ENCODE measurements at places on chromosomes 4 and X.

- no peak for DNase-seq
These were observed 10.9 kb upstream of the MSX1 start for GRCh38 chr4:4848540-4848939.

- no peak for DNase-seq
These were observed 37.9 kb downstream of the NUDT6 start for GRCh38 chr4:122884499-122884898.

DNA sequence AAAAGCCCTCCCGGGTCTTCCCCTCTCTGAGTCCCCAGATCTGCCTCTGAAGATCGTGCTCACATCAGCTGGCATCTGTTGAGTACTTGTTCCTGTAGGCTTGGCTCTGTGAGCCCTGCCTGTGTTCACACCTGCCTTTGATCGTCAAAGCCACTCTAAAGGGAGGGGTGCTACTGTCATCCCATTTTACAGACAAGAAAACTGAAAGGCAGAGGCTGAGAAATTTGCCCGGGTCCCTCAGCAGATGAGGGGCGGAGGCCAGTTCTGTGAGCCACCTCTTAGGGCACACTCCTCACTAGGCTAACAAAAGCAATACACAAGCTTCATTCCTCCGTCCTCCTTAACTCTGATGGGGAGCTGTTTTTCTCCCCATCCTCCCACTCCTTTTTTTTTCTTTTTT, 655 bp downstream of the CYTL1 start:
- no peak for DNase-seq

GRCh38 chr4:174262624-174263444, 20.6 kb downstream of the FBXO8 start:
- no peak for DNase-seq

- DNase-seq: no peak
These were observed 128.2 kb upstream of the INPP4B start for GRCh38 chr4:142974328-142974727.

DNA sequence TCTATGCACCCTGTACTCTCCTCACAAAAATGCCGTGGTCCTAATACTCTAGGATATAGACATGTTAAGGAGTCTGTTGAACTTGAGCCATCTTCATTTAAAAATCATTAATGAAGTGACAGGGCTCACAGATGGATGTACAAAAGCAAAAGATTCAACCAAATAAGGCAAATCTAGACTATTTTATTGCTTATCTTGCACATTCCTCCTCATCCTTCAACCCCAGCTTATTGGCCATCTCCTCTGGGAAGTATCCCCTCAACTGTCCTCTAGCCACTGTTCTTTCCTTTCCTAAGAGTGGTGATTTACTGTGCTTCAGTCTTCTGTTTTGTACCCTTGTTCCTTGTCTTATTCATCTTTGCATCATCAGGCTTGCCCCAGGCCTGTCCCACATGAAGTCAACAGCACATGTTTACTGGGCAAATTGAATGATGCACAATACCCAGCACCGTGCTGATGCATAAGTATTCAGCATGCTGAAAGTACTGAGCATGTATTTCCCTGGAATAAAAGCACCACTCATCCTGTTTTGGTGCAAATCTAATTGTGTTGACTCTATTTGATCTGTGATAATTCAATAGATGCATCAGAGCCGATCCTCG, 287.3 kb upstream of the CLNK start:
- DNase-seq: no peak

DNA sequence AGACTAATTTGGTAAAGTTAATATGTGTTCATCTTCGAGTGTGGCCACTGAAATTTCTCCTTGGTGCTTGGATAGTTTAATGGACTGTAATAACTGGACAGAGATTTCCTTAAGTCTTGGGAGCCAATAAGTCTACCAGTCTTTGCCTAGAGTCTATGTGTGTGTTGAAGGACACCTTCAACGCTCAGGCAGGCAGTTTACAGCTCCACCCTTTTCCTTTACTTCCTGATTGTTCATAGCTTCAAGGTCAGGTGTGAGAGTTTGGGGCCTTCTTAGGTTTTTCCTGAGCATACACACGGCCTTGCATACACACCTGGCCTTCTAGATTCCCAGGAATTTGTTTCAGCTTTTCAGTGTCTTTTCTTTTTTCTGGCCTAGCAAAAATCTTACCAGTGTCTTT, 355.3 kb upstream of the AMOT start:
- no peak for DNase-seq

DNA sequence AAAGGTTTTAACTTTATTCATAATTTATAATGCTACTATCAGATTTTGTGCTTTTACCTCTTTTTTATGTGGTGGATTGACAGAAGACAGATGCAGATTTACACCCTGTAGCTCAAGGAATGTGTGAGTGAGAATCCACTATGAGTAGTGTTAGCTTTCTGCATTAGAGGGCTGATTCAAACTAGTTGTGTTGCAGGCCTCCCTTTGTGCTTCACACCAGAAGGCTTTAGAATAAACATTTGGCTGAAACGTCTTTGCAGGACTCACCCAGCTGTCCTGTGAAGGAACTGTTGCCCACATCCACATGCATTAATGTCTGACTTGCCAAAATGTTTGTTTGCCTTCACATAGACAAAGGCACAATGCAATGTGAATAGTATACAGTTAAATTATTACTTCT, 127.0 kb downstream of the PCDH7 start:
- DNase-seq: no peak

DNA sequence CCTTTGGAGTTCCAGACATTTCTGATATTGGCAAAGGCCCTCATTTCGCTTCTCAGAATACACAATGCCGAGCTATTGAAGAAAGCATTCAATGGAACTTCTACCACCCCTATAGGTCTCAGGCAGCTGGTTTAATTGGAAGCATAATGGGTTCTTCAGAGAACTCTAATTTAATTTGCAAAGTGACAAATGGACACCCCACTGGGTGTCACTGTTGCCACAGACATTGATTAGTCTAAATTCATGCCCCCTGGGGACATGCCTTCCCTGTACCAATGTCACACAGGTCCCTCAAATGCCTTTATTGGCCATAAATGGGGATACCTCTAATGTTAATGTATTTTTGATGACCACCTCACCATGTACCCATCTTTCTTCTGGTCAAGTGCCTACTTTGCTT, 22.9 kb upstream of the TMEM255A start:
- DNase-seq: no peak

- DNase-seq: no peak
These were observed 454.2 kb downstream of the NLGN4X start for GRCh38 chrX:5774446-5774845.

GRCh38 chrX:16187024-16187760, 19.9 kb downstream of the MAGEB17 start:
- DNase-seq: no peak

GRCh38 chr4:159071969-159072765, 30.7 kb upstream of the RAPGEF2 start:
- DNase-seq: no peak

DNA sequence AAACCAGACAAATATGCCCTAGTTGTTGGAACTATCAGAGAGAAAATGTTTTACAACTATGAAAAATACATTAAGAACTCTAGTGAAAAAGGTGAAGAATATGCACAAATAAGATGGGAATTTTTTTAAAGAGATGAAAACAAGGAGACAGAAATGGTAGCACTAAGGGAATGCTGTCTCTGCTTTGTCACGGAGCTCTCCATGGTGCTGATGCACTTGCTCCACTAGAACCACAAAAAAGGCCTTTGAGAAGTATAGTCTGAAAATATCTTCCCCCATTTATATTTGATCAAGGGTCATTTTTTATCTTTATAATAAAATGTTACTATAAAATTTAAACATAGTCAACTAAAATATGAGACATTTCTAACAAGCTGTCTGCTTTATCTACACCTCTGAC, 1655.5 kb upstream of the AGA start:
- DNase-seq: no peak

GRCh38 chr4:138438608-138439007, 196.5 kb upstream of the SLC7A11 start:
- no peak for DNase-seq

GRCh38 chrX:13852001-13852695, 35.3 kb upstream of the GPM6B start:
- DNase-seq: no peak

GRCh38 chr4:89915937-89916336, 21.3 kb downstream of the MMRN1 start:
- no peak for DNase-seq

DNA sequence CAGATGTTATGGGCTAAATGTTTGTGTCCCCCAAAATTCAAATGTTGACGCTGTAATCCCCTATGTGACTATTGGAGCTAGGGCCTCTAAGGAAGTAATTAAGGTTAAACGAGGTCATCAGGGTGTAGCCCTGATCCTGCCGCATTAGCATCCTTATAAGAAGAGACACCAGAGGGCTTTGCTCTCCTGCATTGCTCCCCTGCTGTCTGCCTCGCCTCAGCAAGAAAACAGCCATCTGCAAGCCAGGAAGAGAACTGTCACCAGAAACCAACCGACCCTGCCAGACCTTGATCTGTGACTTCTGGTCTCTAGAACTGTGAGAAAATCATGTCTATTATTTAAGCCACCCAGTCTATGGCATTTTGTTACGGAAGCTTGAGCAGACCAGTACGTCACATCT, 331.9 kb downstream of the DCTD start:
- DNase-seq: no peak

GRCh38 chr4:69122476-69122875, 26.2 kb downstream of the UGT2B7 start:
- no peak for DNase-seq

- no peak for DNase-seq
These were observed 68.7 kb upstream of the WWC2 start for GRCh38 chr4:183030309-183030708.

DNA sequence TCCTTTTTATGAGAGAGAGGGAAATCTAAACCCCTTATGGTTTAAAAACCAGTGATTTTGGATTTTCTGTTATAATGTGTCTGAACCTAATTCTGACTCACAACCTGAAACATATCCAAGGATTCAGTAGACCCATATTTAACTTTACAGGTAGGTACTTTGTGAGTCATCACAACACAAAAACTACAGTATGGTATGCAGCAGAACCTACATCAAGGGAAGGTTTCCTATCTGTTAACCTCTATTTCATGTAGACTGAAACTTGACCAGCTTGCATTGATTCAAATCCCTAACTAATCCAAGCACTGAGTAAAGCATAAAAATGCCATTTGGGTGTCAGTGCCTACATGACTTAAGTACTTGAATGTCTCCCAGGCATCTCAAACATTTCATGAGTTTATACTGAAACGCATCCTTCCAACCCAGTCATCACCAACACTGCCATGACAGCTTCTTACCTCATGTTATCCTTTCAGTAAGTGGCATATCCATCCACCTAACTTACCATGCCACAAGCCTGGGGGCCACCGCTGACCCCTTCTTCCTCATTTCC, 4.3 kb upstream of the ARHGAP10 start:
- DNase-seq: no peak

GRCh38 chr4:126916626-126917140, 716.1 kb upstream of the INTU start:
- no peak for DNase-seq

DNA sequence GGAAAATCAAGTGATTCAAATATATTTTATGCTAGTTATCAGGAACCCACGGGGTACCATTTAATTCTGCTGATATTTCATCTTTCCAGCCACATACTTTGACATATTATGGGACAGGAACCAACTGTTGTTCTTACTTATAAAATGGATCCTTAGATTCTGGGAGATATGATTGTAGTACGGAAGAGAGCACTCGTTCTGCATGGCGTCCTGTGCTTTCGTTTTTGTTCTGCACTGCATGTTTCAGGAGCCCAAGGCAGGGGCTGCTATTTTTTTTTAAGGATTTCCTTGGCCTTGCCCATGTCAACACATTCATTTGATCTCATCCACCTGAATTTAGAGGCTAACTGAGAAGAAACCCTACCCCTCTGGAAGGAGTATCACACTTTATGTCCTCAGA, 245.5 kb upstream of the TLL1 start:
- no peak for DNase-seq

DNA sequence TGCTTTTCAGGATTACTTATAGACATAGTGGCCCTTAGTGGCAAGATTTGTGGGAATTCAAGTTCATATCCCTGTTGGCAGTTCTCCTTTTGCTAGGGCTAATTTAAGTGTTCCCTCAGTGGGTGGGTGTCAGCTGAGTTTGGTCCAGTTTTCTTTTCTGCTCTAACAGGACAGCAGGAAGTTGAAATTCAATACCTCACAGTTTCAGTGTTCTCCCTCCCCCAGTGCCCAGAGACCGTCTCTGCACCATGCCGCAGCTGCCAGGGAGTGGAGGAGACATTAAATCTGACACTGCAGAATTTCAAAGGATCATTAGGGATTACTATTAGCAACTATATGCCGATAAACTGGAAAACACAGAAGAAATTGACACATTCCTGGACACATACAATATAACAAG, 50.7 kb downstream of the UBE2NL start:
- no peak for DNase-seq

DNA sequence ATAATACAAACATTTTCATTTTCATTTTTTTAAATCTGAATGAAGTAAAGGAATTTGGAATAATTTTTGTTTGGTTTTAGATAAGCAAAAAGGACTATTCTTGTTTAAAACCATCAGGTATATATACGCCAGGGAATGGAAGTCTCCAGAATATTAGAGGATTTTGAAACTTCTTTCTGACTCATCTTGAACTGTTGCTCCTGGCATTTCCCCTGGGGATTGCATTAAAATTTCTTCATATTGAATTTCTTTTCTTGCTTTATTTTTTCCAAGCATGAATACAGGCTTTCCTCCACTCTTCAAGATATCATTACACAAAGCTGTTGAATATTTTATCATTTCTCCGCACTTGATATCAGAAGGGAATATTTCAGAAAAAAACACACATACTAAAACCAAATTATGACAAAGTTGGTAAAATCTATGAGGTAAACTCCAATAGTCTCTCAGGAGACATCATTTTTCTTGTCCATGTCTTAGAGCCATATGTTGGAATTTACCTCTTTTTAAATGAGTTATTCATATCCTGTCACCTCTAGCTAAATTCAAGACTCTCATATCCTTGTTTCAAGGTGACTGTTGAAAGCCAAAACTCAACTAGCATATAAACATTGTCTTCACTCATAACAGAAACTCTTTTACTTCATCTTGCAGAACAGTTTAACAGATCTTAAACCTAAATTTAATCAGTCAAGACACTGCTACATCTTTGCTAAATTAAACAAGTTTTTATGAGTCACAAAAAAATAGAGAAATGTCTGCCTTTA, 20.7 kb upstream of the CSN1S1 start:
- no peak for DNase-seq

GRCh38 chr4:188993871-188994270, 854.6 kb downstream of the TRIML1 start:
- no peak for DNase-seq

DNA sequence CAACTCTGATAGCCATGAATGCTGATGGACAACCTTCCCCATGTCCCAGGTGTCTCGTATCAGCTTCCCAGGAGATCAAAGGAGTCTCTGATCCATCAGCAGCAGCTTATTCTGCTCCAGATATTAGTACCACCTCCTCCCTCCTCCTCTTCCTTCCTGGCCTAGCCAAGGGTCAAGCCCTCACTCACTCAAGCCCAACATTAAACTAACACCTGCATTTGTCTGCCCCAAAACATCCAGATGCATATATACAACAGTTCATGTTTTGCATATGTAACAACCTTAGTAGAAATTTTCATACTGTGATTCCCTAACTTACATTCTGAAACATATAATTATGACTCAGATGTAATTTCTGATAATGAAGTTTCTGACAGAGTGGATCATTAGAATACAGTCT, 29.9 kb downstream of the BCLAF3 start:
- DNase-seq: no peak

GRCh38 chr4:169243825-169244609, 26.7 kb downstream of the SH3RF1 start:
- DNase-seq: no peak

Measured in activated CD4-positive, alpha-beta T cell treated with anti-CD3 and anti-CD28 coated beads, Interleukin-2, amount 50 U/mL, for 24 hours (primary cell).